ENCODE measurements at places on chromosomes 2 and 18.

DNA sequence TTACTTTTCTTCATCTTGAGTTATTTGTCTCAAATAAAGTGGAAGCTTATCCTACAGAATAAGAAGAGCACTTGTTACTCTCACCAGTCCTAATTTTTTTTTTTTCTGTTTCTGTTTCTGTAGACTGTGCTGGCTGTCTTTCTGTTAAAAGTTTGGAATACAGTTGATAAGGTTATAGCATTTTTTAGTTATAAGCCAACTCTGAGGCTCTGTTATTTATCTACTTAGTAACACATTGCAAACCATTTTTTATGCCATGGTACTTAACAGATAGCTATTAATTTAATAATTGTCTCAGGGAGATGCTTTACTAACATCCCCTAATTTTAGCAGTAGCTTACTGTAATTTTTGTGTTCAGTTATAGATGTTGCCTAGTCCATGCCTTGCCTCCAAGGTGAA is 37.9 kb downstream of the CREB1 start:
- no peak for DNase-seq

DNA sequence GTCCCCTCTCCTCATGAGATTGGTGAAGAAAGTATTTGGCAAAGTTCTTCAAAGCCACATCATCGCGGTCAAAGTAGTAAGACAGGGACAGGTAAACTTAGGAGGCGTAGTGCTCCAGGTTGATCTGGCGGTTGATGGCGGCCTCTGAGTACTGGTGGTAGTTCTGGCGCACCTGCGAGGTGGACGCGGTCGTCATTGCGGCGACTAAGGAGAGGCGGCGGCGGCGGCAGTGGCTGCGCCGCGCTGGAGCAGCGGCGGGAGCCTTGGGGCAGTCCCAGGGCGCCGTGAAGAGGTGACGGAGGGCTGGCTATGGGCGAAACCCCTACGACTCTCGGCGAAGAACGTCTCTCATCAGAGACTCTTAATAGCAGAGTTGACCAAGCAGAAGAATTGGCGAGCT is 107.2 kb upstream of the UBE2E3 start:
- peak; percentile 15 for DNase-seq

- peak; percentile 67 for DNase-seq
Observed at GRCh38 chr2:181374781-181375675, 82.2 kb upstream of the ITGA4 start.

- DNase-seq, result no peak
Observed at GRCh38 chr18:58235001-58235436, 191.0 kb downstream of the NEDD4L start.

GRCh38 chr2:66573416-66573815 is 138.5 kb downstream of the MEIS1 start:
- DNase-seq, result no peak

- peak; percentile 22 for DNase-seq
Observed at GRCh38 chr2:169705927-169706326, 11.7 kb downstream of the PHOSPHO2 start.

- DNase-seq, result no peak
Observed at GRCh38 chr2:133675-134593, 87.6 kb upstream of the FAM110C start.

- peak; percentile 90 for DNase-seq
Observed at GRCh38 chr2:64036034-64036705, 16.9 kb upstream of the VPS54 start.

Data from GM23248 (cell line).